ENCODE measurements at places on chromosomes 4 and X. TPM values are rescaled to one million over a fixed set of nuclear protein-coding genes. Genes with fewer than 3 reads are reported as not detected.

L1CAM gene
- total RNA-seq, result 47.4 TPM

CYLC1 gene
- not detected for total RNA-seq

HPGDS gene
- total RNA-seq, result not detected

SMIM43 gene
- 6.0 TPM for total RNA-seq
